ENCODE measurements at places on chromosomes 16 and 17.

DNA sequence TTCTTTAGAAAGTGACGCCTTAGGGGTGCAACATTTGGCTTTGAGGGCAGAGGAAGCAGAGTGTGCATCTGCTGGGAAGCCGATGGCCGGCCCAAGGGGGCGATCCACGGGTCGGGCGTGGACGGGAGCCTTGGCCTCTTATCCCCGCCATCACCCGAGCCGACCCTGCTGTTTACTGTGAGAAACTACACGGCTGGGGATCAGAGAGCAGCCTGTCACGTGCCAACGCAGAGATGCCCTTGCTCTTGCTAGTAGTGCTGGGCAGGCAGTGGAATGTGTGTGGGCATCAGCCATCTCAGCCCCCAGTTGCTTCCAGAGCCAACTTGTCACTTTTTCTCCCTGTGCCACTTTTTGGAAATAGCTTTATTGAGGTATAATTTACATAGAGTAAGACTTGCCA, 26.7 kb upstream of the ITGB4 start:
- DNase-seq, result no peak

- DNase-seq, result peak; percentile 80
These were observed 981 bp upstream of the UNC13D start for GRCh38 chr17:75845058-75845711.

DNA sequence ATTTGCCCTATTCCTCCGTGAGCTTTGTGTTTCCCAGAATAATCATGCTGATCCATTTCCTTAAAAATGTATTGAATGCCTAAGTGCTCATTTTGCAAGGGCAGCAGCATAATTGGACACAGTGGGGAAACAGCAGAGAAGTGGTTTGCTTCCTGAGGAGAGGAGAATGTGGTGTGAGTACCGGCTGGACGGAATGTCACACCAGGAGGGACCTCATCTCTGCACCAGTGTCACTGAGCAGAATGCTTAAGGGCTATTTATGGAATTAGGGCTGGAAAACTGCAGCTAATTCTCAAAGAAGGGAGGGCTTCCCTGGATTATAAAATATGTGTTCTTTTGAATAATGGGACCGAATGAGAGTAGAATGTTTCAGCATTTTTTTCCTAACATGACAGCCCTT, 1100.6 kb upstream of the RBFOX1 start:
- no peak for DNase-seq

- DNase-seq, result no peak
These were observed 81.5 kb downstream of the VPS53 start for GRCh38 chr17:633133-633532.

DNA sequence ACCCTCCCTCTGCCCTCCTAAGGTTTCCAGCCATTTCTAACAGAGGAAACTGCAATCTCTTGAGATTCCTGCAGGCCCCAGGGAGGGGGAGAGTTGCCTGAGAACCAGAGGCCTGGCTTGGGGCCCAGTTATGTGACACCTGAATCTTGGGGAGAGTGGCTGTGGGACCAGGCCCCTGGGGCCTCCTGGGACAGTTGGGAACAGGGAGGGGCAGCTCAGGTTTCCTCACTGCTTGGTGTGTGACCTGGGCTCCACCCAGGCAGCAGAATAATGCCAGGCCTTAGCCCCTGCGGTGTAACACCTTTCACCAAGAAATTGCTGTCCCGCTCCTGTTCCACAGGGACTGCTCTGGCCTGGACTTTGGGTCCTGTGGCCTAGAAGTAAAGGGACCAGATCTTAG, 44.3 kb upstream of the CRHR1 start:
- DNase-seq, result no peak

GRCh38 chr17:49217651-49218413, 7.3 kb downstream of the ABI3 start:
- DNase-seq, result peak; percentile 85

DNA sequence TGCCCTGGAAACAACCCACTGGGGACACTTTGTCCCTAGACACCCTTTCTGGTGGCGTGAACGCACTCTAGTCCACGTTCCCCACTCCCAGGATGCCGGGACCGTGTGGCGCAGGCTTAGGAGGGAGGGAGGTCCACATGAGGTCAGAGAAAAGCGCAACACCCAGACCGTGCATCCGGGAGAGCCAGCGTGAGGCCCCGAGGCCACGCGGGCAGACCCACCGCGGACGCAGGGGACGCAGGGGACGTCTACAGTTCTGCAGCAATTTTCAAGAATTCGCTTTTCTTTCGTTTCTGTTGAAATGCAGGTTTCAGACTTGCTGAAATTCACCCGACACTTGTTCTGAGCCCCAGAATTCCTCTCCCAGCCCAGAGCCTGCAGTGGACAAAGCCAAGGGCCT, 4.7 kb downstream of the RFNG start:
- DNase-seq, result no peak

GRCh38 chr17:18995220-18995619, 9.3 kb downstream of the FAM83G start:
- DNase-seq, result no peak

- peak; percentile 20 for DNase-seq
These were observed 11.9 kb upstream of the FAAP100 start for GRCh38 chr17:81563861-81564586.

- no peak for DNase-seq
These were observed 21.2 kb downstream of the USP31 start for GRCh38 chr16:23128056-23128455.

GRCh38 chr17:13562271-13562800, 39.4 kb downstream of the HS3ST3A1 start:
- no peak for DNase-seq

DNA sequence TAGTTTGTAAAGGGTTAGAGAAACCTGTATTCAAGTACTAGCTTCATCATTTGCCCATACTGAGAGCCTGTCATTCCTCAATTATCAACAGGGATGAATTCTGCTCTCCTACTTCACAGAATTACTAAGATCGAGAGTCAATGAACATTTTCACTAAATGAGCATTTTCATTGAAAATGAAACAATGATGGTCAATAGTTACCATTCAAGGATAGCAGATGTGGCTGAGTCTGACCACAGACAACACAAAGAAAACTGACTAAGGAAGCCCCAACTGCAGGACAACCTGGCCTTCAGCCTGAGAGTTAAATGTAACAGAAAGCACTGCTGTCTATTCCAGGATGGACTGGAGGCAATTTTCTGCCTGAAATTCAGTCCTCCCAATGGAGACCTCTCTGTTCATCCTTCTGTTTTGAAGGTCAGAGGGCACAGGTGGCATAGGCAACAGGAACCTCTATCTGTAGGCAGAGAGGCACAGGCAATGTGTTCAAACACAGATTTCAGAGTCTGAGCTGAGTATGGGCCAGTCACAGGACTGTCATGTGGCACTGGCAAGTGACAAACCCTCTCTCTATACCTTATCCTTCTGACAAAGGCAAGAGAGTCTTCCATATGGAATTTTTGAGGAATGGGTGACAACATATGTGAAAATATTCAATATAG, 19.5 kb downstream of the TRAF4 start:
- no peak for DNase-seq

GRCh38 chr17:51365090-51365489, 104.7 kb downstream of the UTP18 start:
- DNase-seq, result peak; percentile 16

GRCh38 chr16:20333120-20333519, 5.8 kb upstream of the GP2 start:
- no peak for DNase-seq

- DNase-seq, result peak; percentile 58
These were observed 3.1 kb downstream of the RNF227 start for GRCh38 chr17:7912927-7913524.

DNA sequence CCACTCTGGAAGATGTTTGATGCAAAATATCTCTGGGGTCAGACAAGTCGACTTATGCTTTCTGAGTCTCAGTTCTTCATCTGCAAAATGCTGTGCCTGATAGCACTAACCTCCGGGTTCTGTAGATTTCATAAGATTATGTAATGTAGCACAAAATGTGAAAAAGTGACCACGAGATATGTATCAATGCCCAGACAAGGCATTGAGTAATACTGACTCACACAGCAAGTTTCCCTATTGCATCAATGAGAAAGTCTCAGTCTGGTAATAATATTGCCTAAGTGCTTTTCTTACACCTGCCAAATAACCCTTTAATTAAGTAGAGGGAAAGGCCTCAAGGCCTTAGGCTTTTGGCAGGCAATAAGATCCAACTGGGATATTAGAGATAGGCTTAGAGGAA, 41.4 kb upstream of the MMP2 start:
- DNase-seq, result no peak

DNA sequence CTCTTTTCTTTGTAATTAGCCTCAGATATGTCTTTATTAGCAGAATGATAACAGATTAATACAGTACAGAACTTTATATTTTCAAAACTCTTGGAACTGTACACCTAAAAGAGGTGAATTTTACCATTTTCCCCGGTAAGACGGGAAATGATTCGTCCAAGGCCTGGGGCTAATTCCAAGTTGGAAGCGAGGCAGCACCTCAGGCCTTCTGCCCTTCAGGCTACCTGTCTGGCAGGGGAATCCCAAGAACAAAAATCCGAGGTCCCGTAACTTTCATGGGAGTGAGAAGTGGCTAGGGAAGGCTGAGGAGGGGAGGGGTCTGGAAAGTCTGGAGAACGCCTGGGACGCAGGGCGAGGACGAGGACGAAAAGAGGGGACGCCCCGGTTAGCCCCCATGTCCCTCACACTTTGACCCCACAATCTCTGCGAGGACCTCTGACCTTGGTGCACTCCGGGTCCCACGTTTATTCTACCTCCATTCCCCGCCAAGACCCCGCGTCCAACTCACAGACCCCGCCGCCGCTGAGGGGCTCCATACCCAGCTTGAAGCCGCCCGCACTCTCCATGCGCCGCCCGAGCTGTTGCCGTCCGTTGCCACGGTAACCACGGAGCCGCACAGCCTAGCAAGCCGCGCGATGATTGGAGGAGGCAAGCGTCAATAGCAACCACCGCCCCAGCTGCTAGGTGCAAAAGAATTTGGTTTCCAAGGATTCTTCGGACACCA, at the start of gene HYDIN:
TSS of gene HYDIN (minus strand) at position 601 of the 724 bp plus-strand sequence. CDS start 43,827 bp downstream, outside the sequence.
- peak; percentile 19 for DNase-seq

- no peak for DNase-seq
These were observed 45.6 kb upstream of the BAHCC1 start for GRCh38 chr17:81349397-81350319.

GRCh38 chr16:22692916-22693637, 120.9 kb upstream of the HS3ST2 start:
- DNase-seq, result no peak

DNA sequence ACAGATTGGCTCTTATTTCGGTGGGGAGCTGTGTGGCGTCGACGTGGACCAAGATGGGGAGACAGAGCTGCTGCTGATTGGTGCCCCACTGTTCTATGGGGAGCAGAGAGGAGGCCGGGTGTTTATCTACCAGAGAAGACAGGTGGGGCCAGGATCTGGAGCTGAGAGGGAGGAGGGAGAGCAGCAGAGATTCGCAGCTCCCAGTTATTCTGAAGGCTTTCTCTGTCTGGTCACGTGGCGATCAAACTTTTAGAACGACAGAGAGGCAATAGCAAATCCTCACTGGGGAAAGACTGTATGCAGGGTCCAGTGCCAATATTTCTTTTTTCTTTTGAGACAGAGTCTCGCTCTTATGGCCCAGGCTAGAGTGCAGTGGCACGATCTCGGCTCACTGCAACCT, 22.2 kb downstream of the ITGAL start:
- DNase-seq, result no peak

DNA sequence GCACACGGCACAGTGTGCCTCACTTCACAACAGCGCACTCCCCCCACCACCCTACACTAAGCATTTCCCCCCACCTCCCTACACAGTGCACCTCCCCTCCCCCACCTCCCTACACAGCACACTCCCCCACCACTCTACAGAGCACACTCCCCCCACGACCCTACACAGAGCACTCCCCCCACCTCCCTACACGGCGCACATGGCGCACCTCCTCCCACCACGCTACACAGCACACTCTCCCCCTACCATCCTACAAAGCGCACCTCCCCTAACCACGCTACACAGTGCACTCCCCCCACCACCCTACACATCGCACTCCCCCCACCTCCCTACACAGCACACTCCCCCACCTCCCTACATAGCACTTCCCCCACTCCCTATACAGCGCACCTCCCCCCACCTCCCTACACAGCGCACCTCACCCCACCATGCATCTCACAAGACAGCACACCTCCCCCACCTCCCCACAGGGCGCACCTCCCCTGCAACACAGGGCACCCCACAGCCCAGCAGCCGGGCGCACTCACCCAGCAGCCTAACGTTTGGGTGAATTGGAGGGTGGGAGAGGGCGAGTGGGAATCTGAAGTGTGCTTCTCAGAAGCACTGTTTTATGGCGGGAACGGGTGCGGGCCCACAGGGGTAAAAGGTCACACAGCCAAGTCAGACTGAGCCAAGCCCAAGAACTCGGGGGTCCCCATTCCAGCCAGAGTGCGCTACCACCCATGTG, 10.3 kb downstream of the KNOP1 start:
- no peak for DNase-seq

GRCh38 chr16:56005958-56006357, 130.8 kb upstream of the CES5A start:
- DNase-seq, result no peak

DNA sequence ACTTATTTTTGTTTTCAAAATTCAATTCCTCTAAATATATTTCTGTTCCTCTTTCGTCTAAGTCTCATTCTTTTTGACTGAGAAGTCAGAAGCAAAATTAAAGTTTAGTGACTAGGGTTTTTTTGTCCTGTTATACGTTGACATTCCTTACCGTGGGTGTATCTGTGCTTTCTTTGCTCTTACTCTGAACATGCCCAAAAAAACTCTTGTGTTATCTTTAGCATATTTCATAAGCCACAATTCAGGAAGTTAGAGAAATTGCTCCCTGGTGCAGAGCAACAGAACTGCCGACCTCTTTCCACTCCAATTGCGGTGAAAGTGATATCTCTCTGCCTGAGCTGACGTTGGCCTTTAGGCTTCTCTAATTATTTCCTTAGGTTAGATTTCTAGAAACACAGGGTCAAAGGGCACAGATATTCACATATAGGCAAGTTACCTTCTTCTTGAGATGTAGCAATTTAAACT, 65.7 kb downstream of the CENPV start:
- peak; percentile 19 for DNase-seq

GRCh38 chr16:81524382-81524781, 79.8 kb downstream of the CMIP start:
- peak; percentile 80 for DNase-seq

DNA sequence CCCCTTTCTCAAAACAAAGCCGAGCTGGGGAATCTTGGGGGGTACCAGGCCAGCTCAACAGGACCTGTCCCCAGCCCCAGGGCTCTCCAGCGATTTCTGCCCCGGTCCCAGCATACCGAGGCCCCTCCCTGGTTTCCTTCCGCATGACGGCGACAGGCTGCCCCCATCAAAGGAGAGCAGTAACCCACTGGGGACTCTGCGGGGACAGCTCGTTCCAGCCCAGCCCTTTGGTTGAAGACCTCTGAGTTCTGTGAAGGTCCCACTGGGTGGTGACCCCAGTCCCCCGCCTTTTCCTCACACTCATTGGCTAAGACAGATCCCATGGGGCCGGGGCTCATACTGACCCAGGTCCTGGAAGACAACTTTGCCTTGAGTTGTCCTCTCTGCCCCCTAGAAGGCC, 4.1 kb downstream of the SMTNL2 start:
- no peak for DNase-seq

DNA sequence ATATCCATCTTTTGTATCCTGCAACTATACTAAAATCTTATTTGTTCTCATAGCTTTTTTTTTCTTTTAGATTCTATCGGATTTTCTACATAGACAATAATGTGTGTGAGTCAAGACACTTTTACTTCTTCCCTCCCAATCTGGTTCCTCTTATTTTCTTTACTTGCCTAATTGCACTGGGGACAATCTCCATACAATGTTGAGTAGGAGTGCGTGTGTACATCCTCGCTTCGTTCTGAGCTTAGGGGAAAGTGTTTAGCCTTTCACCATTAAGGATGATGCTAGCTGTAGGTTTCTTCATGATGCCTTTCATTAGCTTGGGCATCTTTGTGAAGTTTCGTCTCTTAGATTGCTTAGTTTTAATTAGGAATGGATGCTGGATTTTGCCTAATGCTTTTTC, 2.9 kb downstream of the SPATA32 start:
- no peak for DNase-seq

Data from CD4-positive, alpha-beta T cell treated with Interferon gamma for 1 hour (primary cell).